ENCODE measurements at places on chromosomes 16 and 17.
A peak's percentile ranks its signal among the peaks of the same experiment; 100 is the strongest.

GRCh38 chr16:73171380-73171779 lies 123.5 kb upstream of the ZFHX3 start:
- DNase-seq, result peak; percentile 60

GRCh38 chr17:80498242-80498919 lies 22.0 kb upstream of the NPTX1 start:
- peak; percentile 30 for DNase-seq

DNA sequence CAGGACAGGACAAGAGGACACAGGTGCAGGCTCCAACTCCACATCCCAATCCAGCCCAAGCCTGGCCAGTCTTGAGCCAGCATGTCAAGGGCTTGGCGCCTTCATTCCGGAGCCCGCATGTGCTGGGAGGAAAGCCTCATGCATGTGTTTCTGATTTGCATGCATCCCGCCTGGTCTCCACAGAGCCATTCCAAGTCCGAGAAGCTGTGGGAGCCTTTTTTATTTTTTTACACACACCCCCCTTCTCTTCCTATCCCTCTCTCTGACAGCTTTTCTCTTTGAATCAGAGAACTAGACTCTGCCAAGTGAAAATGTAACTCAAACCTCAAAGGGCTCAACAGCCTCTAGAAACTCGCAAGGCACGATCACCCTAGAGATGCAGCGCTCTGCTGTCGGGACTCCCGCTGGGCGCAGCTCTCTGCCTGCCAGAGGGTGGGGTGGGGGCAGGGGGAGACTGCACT lies 45.1 kb downstream of the NOG start:
- DNase-seq, result no peak

DNA sequence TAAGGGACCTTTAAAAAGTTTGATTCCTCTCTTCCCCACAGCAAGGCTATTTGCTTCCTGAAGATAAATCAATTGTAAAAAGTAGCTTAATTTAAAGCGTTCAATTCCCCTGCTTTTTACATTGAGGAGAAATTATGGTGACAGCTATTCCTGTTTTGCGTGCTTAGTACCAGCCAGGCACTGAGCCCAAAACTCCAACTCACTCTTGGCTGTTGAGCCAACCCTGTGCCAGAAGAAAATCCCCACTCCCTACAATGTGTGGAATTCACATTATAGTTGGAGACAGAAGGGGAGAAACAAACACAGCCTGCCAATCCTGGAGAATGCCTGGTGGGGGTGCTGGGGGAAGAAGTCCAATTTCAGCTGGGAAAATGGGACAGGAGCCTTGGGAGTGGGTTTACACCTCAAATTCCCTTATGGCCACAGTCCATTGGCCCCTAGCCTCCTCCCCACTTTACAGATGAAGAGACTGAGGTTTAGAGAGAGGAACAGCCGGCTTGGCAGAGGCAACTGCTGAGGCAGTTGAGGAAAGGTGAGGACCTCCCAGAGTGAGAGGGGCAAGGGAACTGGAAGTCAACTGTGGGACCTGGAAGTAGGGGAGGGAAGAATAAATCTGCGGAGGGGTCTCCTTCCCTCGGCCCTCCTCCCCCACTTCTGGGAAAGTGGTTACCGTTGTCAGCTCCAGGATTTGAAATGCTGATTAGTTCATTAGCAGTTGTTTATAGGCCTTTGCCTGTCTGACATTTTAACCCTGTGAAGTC lies 26.1 kb downstream of the CDH1 start:
- no peak for DNase-seq

GRCh38 chr17:72977771-72978417 lies 114.6 kb downstream of the SLC39A11 start:
- DNase-seq, result peak; percentile 95

GRCh38 chr17:992933-993332 lies 4.0 kb upstream of the TIMM22 start:
- no peak for DNase-seq

DNA sequence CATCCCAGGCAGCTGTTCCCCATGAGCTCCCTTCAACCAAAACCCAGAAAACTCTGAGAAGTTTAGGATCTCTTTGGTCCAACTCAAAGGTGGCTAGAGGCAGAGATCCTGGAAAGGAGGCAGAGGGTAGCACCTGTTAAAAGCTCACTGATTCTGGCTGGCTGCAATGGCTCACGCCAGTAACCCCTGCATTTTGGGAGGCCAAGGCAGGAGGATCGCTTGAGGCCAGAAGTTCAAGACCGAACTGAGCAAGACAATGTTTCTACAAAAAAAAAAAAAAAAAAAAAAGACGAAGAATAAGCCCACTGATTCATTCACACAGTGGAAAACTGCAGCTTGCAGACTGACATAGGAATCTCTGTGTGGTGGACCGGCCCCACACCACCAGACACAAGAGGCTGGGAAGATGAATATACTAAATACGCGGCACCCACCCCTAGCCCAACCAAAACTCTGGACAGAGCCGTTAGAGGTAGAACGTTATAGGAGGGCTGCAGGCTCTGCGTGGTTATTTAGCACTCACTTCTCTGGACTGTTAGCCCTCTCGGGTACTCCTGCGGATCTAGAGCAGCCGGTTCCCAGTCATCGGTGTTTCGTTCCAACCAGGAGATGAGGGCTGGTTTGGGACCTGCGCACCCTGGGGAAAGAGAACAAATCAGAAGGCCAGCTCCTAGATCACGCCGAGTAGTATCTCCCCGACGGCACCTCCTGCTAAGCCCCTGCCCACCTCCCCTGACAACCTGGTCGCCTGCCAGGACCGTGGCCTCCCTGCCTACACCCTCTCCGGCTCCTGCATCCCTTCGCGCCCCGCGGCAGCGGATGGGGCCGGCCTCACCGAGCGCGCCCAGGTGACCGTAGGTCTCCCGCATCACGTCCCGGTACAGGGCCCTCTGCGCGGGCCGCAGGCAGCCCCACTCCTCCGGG lies 925 bp downstream of the ZNF689 start:
- DNase-seq, result no peak

GRCh38 chr17:74326506-74326905 lies 480 bp downstream of the KIF19 start:
- no peak for DNase-seq

GRCh38 chr16:16006650-16007049 lies 57.2 kb downstream of the ABCC1 start:
- DNase-seq, result no peak

GRCh38 chr17:49457564-49458535 lies 37.2 kb upstream of the NGFR start:
- no peak for DNase-seq

DNA sequence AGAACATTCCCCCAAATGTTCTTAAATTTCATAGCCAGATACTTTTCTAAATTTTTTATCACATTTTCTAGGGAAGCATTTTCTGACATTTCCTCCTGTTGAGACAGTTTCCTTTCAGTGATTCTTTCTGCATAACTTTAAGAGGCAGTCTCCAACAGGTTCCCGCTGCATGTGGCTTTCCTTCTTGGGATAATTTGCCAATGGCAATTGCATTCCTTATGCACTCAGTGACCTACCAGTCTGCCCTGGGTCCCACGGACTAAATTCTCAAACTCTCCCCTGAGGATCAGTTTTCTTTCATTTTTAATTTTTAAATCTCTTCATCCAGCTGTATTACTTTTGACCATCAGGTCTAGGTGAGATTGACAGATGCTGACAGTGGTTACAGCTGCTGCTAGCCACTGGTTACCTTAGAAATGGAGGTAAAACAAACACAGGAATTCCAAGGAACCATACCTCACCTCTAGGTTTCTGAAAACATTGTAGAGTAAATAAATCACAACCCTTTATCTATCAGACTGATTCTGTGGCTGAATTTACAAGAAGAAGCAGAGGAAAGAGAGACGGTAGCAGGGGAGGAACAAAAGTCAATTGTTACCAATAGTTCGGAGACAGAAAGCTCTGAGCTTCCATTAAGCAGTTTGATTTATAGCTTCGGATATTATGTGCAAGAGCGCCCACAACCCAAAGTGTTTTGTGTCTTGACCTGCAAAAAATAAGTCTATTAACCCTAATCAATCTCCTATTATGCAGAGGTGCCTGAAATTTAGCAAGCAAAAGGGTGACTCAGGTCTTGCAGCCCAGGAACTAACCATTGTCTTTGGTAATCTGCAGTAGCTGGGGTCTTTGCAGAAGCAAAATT lies 216.0 kb downstream of the PMP22 start:
- DNase-seq, result no peak

- no peak for DNase-seq
Measured at GRCh38 chr17:63969278-63969677, 3.4 kb downstream of the SCN4A start.

- DNase-seq, result peak; percentile 50
Measured at GRCh38 chr16:78211946-78212345, 112.5 kb downstream of the WWOX start.

- DNase-seq, result peak; percentile 52
Measured at GRCh38 chr16:57372372-57373116, at the start of gene CX3CL1. Gene CX3CL1, plus strand, starts transcription at chr16:57372490. Its CDS starts 79 bp downstream, at chr16:57372569.

DNA sequence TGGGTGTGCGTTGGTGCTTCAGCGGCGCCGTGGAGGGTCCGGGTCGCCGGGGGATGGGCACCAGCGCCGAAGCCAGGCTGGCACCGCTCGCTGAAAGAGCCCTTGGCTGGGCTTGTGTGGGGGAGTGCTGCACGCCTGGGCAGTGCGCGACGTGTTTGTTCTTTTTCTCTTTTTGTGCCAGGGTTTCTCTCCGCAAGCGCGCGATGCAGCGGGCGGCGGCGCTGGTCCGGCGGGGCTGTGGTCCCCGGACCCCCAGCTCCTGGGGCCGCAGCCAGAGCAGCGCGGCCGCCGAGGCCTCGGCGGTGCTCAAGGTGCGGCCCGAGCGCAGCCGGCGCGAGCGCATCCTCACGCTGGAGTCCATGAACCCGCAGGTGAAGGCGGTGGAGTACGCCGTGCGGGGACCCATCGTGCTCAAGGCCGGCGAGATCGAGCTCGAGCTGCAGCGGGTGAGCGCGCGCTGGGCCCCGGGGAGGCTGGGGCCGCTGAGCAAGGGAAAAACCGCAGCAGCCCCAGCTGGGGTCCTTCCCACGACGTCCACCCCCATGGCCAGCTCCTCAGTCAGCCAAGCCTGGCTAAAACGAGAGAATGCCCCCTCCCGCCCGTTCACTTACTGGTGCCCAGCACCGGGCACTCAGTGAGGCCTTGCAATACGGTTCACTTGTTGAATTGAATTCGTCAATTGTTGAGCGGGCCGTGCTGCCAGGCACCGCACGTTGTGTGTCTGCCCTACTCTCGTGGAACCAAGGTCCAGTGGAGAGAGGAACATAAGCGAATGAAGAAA lies 541 bp downstream of the GPT2 start:
- DNase-seq, result no peak

DNA sequence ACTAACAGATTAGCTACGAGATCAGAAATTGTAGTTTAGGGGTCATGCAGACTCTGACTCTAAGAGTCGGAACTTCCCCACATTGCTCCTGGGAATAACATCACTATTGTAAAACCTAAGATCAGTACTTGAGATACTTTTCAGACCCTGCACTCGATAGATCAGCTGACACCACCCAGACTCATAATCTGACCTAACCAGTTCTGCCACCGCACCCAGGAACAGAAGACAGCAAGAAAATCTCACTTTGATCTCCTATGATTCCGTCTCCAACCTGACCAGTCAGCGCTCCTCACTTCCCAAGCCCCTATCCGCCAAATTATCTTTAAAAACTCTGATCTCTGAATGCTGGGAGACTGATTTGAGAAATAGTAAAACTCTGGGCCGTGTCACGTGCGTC lies 27.2 kb upstream of the ASGR2 start:
- no peak for DNase-seq

DNA sequence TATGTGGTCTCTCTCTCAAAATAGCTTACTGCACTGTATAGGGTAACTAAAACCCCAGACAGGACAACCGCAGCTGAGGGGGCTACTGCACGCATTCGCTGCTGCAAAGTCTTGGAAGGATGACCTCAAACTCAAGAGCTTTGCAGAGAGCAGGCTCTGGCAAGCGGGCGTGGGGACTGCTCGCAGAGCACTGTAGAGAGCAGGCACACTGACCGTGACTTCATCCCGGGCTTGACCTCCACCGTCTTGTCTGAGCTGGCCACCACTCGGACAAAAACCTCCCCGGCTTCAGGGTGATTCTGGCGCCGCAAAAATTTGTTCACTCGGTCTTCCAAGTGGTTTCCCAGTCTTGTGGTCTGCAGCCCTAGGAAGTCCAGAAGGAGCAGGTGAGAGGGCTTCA lies 22.9 kb upstream of the TRAP1 start:
- DNase-seq, result no peak

DNA sequence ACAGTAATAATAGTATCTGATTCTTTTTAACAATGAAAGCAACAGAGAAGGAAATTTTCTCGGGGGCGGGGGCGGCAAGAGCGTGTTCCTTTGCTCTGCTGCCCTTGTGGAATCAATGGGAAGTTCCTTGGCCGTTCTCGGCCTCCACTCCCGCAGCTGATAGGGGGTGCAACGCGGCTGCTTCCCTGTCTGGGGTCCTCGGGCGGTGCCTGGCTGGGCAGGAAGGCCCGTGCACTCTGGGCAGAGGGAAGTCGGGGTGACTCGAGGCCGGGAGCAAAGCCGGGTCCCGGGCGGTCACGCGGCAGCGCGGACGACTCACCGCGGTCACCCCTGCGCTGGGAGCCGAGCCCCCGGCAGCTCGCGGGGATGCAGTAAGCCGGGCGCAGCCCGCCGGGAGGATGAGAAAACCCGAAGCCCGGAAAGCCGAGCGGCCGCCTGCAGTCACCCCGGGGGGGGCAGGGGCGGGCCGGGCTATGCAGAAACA lies 2.5 kb downstream of the TUBB3 start:
- no peak for DNase-seq

- no peak for DNase-seq
Measured at GRCh38 chr17:28272166-28272565, 46.8 kb upstream of the TMEM97 start.

DNA sequence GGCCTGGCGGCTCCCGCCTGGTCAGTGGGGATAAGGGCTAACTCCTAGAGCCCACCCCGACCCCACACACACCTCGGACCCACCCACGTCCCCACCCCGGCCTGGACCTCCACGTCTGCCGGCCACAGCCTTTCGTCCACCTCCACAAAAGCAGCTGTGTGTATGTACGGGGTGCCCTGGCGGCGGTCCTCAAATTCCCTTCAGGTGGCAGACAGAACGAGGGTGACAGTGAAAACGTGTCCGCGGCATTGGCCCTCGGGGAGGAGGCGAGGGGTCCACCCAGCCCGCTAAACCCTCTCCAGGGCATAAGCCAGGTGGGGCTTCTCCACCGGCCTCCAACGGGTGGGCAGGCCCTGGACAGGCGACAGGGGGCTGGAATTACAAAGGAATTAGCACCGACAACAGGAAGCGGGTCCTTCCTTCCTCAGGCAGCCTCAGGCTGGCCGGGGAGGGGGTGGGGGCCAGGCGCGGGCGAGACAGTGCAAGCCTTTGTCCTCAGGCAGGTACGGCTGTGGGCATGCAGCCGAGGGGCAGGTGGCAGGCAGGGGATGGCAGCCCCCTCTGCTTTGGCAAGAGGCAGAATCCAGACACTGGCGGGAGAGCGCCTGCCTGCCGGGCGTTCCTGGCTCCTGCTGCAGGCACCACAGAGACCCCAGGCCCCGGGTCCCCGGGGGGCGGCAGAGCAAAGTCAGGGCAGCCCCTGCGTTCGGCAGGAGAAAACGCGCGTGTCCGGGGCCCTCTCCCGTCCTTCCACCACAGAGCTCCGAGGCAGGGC lies 12.3 kb upstream of the PITPNA start:
- DNase-seq, result no peak

GRCh38 chr17:76579281-76579680 lies 6.4 kb downstream of the ST6GALNAC2 start:
- DNase-seq, result no peak

GRCh38 chr17:63639125-63639524 lies 16.9 kb downstream of the MAP3K3 start:
- no peak for DNase-seq
